ENCODE measurements at places on chromosomes 13 and 19.

DNA sequence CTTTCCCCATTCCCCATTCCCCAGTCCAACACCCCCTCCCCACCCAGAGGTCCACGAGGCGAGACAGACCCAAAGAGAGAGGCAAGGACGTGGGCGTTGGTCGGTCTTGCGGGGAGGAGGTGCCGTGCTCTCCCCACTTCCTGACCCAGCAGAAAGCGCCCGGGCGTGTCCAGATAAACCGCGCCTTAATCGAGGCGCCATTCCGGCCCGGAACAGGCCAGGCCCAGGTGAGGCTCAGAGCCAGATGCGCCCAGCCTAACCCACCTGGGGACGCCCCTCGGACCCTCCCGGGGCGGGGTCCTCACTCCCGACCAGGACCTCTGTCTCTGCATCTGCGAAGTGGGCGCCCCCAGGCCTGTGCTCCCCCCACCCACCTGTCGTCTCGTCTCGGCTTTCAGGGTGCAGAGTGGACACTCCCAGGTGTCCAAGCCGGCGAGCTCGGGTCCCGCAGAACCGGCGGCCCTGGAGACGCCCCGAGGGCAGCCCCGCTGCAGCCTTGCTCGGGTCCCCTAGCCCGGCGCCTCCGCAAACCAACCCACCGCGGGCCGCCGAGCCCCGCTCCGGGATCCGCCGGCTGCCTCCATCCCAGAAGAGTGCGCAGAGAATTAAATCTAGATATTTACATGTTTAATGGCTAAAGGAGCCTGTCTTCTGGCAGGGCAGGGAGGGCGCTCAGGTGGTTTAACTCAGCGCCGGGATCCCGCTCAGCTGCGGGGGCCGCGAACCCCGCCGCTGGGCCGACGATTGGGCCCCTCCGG, 5.0 kb upstream of the ONECUT3 start:
- DNase-seq = peak; percentile 70

- no peak for DNase-seq
Observed at GRCh38 chr19:11566164-11566563, 7.1 kb upstream of the ELOF1 start.

DNA sequence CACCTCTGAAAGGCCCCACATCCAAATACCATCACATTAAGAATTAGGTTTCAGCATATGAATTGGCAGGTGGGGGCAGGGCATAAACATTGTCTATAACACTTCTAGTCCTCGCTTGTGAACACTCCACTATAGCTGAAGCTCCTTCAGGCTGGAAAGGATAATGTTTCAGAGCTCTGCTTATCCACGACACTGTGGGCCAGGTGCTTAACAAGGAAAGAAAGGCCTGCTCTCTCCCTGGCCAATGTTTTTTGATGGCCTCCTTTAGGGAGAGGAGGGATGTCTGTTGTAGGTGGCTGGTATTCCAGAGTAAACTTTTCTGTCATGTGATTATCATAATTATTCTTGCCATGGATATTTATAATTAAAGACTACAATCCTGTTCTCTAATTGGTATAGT, 86.4 kb downstream of the CCNA1 start:
- no peak for DNase-seq

DNA sequence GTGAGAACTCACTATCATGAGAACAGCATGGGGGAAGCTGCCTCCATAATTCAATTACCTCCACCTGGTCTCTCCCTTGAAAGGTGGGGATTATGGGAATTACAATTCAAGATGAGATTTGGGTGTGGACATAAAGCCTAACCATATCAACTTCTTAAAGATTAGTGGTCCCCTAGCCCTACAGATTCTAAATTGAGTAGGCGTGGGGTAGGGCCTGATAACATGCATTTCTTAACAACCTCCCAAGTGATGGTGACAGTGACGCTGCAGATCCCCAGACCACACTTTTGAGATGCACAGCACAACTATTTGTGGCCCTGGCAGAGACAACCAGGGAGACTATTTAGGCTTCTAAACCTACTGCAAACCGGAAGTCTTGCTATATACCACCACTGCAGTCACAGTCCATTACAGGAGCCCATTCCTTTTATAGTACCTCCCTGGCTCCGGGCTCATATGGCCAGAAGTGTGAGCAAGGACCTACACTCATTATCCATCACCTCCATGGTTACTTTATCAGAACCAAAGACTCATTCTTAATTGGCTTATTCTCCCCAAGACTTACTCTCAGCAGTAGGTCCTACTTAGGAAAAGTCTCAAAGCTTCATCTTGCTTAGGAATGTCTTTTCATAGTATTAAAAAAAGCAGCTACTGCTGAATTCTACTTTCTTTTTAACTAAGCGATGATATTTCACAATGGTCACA, 2.1 kb upstream of the DPY19L3 start:
- no peak for DNase-seq

DNA sequence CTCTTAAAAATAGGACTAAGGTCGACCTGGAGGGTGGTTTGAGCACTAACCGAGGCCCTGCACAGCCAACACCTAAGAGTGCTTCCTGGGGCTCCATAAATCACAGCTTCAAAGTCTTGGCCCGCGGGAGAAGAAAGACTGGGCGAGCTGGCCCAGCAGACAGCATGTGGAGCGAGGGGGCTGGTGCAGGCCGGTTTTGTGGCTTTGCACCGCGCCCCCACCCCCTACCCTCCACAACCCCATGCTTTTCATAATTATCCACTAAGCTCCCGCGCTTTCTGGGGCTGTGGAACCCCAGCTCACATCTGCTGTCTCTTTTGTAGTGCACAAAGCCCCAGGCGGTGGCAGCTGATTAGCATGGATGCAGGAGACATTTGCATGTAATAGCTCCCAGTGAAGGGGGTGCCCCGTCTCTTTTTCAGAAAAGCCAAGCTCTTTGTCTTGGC, 17.1 kb downstream of the CARM1 start:
- DNase-seq = peak; percentile 61

DNA sequence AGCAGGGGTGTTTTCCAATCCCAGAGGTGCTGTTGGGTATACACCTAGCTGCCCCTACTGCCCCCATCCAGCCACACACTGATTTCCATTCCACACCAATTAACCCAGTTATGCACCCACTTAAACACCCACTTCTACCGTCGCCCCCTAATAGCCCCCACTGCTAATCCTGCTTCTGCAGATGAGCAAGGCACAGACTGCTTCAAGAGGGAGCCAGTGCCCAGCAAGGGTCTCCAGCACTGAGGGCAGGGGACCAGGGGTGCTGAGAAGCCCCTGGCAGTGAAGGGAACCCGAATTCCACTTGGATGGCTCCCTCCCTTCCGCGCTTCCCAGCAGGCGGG, 1.2 kb downstream of the FXYD7 start:
- no peak for DNase-seq

- no peak for DNase-seq
Observed at GRCh38 chr13:75566658-75567057, 17.1 kb downstream of the UCHL3 start.

- no peak for DNase-seq
Observed at GRCh38 chr19:821825-822503, at the start of gene PLPPR3. Gene PLPPR3, minus strand, starts transcription at chr19:821955. Its CDS starts 396 bp downstream, at chr19:821559.

DNA sequence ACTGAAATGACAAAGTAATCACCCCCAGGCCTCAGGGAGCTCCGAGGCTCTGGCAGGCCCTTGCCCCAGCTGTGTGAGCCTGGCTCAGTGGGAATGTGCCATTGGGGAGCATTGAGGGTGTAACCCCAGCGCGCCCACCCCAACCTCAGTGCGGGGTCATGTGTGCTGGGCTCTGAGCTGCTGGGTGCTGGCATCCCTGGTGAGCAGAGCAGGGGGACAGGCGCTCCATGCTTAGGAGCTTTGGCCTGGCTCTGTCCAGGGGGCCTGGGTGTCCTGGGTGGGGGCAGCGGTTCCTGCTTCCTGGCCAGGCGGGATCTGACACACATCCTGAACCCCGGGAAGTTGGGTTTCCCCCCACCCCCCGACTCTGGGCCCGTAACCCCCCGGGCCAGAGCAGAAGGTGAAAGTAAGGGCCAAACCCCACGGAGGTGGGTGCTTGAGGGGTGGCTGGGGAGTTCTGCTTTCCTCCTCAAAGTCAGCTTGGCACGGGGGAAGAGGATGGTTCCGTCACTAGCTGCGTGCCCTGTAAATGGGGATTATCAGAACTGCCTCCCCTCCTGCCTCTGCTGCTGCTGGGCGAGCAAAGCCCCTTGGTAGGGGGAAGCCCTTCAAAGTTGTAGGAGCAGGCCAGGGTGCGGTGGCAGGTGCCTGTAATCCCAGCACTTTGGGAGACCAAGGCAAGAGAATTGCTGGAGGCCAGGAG, 1.7 kb downstream of the LRP3 start:
- no peak for DNase-seq

DNA sequence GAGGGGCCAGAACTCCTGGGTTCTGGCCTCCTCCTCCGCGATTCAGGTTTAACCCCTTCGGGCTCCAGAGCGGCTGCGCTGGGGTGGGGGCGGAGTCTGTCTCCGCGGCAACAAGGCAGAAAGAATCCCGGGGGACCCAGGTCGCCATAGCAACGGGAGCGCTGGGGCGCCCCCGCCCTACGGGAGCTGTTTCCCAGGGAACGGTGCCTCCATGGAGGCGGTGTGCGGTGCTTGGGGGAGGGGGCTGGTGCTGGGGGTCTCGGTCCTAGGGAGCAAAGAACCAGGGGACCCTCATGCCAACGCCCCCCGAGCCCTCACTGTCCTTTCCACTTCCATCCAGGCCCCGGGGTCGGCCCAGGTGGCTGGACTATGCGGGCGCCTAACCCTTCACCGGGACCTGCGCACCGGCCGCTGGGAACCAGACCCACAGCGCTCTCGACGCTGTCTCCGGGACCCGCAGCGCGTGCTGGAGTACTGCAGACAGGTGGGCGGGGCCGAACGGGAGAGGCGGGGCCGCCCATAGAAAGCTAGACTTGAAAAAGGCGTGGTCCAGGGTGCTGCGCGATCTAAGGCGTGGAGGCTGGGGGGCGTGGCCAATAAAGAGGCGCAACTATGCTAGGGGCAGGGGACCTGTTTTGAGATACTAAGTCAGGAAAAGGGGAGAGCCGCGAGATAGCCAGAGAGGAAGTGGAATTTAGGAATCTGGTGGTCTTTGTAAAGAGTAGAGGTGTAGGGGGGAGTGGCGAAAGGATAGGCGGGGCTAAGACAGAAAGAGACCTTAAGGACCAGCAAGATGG, 1.2 kb downstream of the APLP1 start:
- peak; percentile 87 for DNase-seq

GRCh38 chr13:104376588-104376987, 1310.4 kb upstream of the SLC10A2 start:
- DNase-seq = no peak

DNA sequence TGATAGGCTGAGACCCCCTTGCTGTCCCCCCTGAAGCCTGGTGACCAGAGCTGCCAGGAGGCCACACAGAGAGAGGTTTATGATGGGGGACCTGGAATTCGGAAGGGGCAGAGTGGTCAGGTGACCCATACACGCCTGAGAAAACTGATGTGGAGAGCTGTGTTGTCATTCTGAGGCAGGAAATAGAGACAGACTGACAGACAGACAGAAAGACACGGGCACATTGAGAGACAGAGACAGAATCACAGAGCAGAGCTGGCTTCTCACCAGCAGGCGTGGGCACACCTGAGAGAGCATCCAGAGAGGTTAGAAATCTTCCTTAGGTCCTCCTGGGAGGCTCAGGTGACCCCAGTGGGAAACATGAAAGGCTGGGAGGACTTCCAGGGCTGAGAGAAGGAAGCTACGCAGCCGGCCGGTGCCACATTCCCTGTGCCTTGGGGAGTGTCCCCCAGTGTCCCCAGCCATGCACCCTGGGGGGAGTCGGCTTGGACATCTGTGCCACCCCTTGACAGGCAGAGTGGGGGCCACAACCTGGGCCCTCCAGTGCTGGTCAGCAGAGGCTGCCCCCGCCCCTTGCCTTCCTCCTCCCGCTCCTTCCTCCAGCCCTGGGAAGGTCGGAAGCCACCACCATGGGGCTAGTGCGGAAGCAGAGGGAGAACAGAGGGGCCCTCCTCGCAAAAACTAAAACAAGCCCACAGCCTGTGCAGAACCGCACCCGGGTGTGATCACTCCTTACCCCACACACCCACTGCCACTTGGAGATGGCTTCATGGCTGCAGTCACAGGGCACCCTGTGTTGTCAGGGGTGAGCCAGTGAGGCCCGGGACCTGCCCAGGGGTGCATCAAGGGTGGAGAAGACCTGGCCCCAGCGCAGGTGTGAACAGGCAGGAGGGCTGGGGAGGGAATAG, 2.2 kb downstream of the FFAR1 start:
- no peak for DNase-seq

DNA sequence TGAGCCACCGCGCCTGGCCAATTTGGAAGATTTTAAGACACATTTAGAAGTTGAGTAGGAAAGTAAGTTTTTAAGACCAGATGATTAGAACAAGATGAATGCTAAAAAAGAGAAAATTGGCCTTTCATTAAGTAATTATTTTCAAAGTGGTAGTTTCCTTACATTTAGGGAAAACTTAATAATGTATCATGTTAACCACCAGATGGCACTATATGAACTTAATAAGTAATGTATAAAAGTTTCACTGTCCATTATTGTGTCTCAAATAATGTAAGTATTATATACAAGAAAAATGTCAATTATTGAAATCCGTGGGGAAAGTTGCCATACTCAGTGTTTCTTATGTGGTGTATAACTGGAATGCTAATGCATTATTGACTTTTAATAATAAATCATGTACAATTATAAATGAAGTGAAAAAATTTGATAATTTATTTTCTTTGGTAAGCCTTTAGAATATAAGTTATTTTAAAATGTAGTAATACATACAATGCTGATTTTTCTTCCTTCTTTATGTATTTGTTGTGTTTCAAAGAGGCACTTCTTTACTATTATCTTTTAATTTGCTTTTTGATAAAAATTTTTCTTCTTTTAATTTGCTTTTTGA, 29.2 kb downstream of the COG6 start:
- DNase-seq = no peak

GRCh38 chr19:18208098-18208951, 4.5 kb upstream of the RAB3A start:
- no peak for DNase-seq

GRCh38 chr13:83953916-83954315, 71.6 kb upstream of the SLITRK1 start:
- DNase-seq = no peak

GRCh38 chr13:113980489-113981064, 6.7 kb upstream of the C13orf46 start:
- no peak for DNase-seq

- no peak for DNase-seq
Observed at GRCh38 chr13:83796364-83796763, 85.9 kb downstream of the SLITRK1 start.

DNA sequence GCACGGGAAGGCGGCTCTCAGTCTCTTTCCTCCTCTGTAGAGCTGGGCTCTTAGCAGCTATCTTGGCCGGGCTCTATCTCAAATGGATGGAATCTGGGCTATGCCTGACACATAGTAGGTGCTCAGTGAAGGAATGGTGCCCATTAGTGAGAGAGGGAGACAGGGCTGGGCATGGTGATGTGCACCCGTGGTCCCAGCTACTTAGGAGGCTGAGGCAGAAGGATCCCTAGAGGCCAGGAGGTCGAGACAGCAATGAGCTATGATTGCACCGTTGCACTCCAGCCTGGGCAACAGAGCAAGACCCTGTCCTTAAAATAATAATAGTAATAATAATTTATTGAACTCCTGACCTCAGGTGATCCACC, 14.7 kb downstream of the KLF2 start:
- DNase-seq = no peak

GRCh38 chr19:23101241-23101640, 15.6 kb upstream of the ZNF730 start:
- DNase-seq = no peak

GRCh38 chr13:43185226-43185625, 161.8 kb downstream of the DNAJC15 start:
- no peak for DNase-seq

Data from GM12891 (cell line).